Esophagus squamous epithelium (tissue), 5 donors: ENCODE measurements at places on chromosomes 3 and 15. TPM values are rescaled to one million over a fixed set of nuclear protein-coding genes. Genes with fewer than 3 reads are reported as not detected.

The SNX22 gene
- total RNA-seq: not detected

The PLSCR2 gene
- total RNA-seq: not detected

The GOLGA8S gene
- total RNA-seq: not detected

The ANKUB1 gene
- total RNA-seq: not detected

GRCh38 chr3:52521488-52521824 lies 12.2 kb downstream of the NT5DC2 start:
- H3K36me3 ChIP-seq: peaks cover 8% of the 10 kb centered on the region
- no peak overlapping the region for H3K4me3 ChIP-seq

- no peaks in the 10 kb centered on the region for H3K4me1 ChIP-seq
- H3K4me3 ChIP-seq: no peak overlapping the region
- H3K36me3 ChIP-seq: no peaks in the 10 kb centered on the region
- H3K27ac ChIP-seq: no peak overlapping the region
- DNase-seq: no peak
These were observed 786.7 kb upstream of the CFAP20DC start for GRCh38 chr3:59836531-59836930.

- no peaks in the 10 kb centered on the region for H3K36me3 ChIP-seq
- H3K4me3 ChIP-seq: no peak overlapping the region
- peaks cover 10% of the 10 kb centered on the region for H3K4me1 ChIP-seq
- H3K27ac ChIP-seq: no peak overlapping the region
- no peaks in the 10 kb centered on the region for H3K27me3 ChIP-seq
These were observed 43.5 kb downstream of the NCK1 start for GRCh38 chr3:136905549-136905948.

GRCh38 chr15:59996298-59997041 lies 7.6 kb upstream of the FOXB1 start:
- DNase-seq: no peak
- H3K4me1 ChIP-seq: peaks cover 5% of the 10 kb centered on the region
- no peaks in the 10 kb centered on the region for H3K36me3 ChIP-seq
- H3K27me3 ChIP-seq: peaks cover 69% of the 10 kb centered on the region

DNA sequence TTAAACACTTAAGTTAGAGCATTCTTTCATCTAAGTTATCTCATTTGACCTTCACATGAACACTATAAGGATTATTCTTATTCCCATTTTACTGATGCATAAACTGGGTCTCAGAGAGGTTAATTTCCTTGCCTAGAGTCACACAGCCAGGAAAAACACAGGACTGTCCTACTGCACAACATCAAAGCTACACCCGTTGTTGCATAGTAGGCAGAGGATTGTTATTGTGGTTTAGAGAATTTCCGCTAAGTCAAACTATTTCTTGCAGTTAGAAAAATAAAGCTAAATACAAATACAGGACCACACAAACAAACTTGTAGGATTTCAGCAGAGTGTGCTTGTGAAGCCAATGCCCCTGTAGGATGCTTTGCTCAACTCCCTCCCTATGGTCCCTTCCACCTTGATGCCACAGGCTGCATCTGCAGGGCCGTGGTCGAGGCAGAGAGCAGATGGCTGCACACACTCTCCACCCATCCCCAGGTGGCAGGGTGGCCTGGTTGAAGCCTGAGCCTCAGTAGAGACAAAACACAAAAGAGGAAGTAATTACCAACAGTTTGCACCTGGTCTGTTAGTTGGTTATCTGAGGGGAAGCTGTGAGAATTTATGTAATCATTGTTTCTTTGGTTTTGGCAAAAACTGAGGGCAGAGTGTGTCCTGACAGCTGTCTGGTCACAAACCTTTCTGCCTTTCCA lies 41.1 kb upstream of the SKOR1 start:
- no peak overlapping the region for H3K4me3 ChIP-seq
- H3K4me1 ChIP-seq: no peaks in the 10 kb centered on the region
- H3K27ac ChIP-seq: no peak overlapping the region
- H3K27me3 ChIP-seq: no peaks in the 10 kb centered on the region
- DNase-seq: no peak

DNA sequence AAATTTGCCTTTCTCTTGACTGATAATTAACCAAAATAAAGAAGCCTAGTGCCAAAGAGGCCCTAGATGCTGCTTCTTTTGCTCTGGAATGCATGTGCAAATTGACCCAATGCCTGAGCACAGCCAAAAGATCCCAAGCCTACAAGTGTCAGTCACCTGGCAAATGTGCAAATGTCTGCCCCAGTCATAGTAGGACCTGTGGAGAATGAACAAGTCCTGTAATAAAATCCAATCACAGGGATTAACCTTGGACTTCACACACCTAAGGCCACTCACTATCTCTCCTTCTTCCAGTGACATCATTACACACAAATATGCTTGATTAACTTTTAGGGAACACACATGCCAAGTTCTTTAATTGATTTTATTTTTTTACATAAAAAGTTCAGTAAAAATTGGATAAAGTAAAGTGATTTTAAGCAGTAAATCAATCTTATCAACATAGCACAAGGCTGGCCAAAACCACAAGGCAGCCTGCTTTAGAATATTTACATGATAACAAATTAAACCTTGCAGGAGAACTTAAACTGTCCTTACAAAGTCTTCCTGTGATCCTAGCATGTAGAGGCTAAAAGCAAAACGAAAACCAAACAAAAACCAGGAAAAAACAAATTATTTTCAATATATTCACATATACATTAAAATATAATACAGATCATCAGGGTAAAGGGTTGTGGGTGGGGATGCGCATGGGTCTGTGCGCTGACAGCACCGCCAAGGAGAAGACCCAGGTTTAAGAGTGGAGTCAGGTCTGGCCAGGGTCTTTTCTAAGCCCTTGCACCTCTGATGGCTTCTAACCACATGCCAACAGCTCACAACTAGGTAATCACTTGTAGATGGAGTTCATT lies 36.8 kb downstream of the NBEAL2 start:
- no peak overlapping the region for H3K4me3 ChIP-seq
- H3K27me3 ChIP-seq: no peaks in the 10 kb centered on the region
- no peaks in the 10 kb centered on the region for H3K4me1 ChIP-seq
- H3K36me3 ChIP-seq: peaks cover 84% of the 10 kb centered on the region

GRCh38 chr15:72265031-72265430 lies 7.3 kb downstream of the PARP6 start:
- DNase-seq: no peak
- no peak overlapping the region for H3K4me3 ChIP-seq
- peaks cover 64% of the 10 kb centered on the region for H3K36me3 ChIP-seq
- H3K27ac ChIP-seq: no peak overlapping the region
- H3K27me3 ChIP-seq: no peaks in the 10 kb centered on the region
- no peaks in the 10 kb centered on the region for H3K4me1 ChIP-seq

- H3K27me3 ChIP-seq: no peaks in the 10 kb centered on the region
- DNase-seq: no peak
- no peaks in the 10 kb centered on the region for H3K36me3 ChIP-seq
- H3K27ac ChIP-seq: peak overlapping the region; percentile 70
These were observed 213.7 kb upstream of the P2RY1 start for GRCh38 chr3:152621006-152621868.

GRCh38 chr3:58176827-58177489 lies 33.8 kb downstream of the DNASE1L3 start:
- H3K4me3 ChIP-seq: no peak overlapping the region
- H3K36me3 ChIP-seq: no peaks in the 10 kb centered on the region
- H3K27me3 ChIP-seq: no peaks in the 10 kb centered on the region
- no peaks in the 10 kb centered on the region for H3K4me1 ChIP-seq

DNA sequence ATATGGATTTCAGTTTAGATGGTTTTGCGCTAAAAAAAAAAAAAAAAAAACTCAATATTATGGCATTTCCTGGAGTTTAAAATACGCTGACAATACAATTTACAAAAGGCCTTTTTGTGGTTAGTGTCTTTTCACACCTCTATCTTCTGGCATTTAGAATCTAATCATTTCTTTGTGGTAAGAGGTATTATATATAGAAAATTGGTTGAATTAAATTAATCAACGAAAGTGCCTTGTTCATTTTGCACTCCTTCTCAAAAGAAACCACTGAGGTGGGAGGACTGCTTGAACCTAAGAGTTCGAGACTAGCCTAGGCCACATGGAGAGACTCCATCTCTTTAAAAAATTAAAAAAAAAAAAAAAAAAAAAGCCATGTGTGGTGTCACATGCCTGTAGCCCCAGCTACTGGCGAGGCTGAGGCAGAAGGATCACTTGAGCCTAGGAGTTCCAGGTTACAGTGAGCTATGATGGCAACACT lies 90.0 kb upstream of the ICE2 start:
- H3K36me3 ChIP-seq: peaks cover 6% of the 10 kb centered on the region

- no peak for DNase-seq
- H3K36me3 ChIP-seq: no peaks in the 10 kb centered on the region
- no peak overlapping the region for H3K27ac ChIP-seq
- H3K4me1 ChIP-seq: no peaks in the 10 kb centered on the region
These were observed 307.3 kb downstream of the SV2B start for GRCh38 chr15:91407269-91407889.

DNA sequence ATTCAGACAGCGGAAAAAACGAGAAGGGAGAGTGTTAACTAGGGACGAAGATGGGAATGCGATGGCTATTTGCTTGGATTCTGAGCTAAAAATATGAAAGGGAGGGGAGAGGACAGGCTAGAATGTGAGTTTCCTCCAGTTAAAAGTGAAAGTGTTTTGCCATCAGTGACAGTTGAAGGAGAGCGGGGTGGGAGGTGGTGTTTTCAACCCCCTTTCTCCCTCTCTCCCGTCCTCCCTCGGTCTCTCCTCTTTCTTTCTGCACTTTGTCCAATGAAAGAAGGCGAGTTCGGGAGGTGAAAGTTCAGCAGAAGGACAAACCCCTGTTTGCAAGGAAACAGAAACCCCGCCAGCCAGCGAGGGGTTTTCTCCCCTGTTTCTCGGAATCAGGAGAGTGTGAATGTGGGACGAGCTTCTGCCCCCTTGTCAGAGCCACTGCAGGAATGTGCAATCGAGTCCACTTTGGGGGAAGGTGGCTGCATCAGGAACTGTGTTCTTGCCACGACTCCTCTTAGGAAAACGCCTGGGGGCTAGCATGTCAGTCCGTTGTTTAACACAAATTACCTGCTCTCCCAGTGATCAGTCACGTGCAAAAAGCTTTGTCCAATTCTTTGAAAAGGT lies 975 bp upstream of the FOXP1 start:
- H3K4me1 ChIP-seq: peaks cover 43% of the 10 kb centered on the region
- H3K27ac ChIP-seq: peak overlapping the region; percentile 99
- no peaks in the 10 kb centered on the region for H3K27me3 ChIP-seq
